ENCODE measurements at places on chromosomes 11 and 22.

GRCh38 chr11:20238712-20239111 lies 78.4 kb upstream of the DBX1 start:
- DNase-seq = no peak

- no peak for DNase-seq
Measured at GRCh38 chr22:28562324-28562723, 117.3 kb downstream of the TTC28 start.

GRCh38 chr22:49966774-49967705 lies 6.5 kb downstream of the PIM3 start:
- DNase-seq = no peak

- DNase-seq = no peak
Measured at GRCh38 chr11:22276535-22276934, 61.6 kb upstream of the SLC17A6 start.

GRCh38 chr11:34044664-34045485 lies 6.7 kb upstream of the CAPRIN1 start:
- no peak for DNase-seq

GRCh38 chr11:70580036-70580805 lies 181.9 kb downstream of the CTTN start:
- no peak for DNase-seq

DNA sequence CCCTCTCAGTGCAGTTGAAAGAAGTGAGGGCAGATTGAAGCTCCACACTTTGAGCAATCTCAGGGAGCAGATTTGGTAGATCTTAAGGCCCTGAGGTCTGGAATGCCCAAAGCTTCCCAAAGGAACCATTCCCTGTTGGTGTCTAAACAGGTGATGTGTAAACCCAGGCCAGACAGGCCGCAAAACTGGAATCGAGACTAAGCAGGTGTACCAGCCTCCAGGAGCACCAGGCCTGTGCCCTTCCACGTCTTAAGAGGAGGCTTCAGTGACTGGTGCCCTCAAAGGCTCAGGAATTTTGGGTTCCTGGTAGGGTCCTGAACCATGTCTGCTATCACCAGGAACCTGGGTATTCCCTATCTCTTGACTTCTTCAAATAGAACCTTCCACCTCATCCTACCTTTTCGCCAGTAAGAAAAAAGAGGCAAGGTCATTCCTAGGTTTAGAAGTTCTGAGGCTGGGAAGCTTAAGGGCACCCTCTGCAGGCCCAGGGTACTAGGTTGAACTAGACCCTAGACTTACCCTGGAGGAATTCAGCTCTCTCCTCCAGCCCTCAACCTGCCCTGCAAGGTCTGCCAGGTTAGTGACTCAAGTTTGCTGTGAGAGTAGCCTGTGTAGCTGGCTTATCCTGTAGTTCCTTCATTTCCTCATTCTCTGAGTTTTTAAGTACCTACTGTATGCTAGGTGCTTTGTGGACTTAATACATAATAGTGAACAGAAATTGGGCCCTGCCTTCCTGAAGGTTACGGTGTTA lies 100.0 kb upstream of the NNMT start:
- DNase-seq = no peak

DNA sequence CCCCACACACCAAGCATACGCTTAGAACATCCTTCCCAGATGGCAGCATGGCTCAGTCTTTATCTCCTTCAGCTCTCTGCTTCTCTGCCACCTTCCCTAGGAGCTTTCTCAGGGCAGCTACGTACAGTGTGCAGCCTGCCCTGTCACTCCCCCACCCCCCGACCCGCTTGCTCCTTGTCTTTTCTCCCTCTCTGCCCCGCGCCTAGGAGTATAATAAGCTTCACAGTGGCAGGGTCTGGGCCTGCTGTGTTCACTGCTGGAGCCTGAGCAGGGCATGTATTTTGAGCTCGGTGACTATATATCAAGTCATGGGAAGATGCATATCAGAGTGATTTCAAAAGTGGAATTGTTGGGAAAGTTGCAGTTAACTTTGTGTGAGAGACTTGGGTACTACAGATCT lies 55.8 kb upstream of the ADSL start:
- DNase-seq = no peak

DNA sequence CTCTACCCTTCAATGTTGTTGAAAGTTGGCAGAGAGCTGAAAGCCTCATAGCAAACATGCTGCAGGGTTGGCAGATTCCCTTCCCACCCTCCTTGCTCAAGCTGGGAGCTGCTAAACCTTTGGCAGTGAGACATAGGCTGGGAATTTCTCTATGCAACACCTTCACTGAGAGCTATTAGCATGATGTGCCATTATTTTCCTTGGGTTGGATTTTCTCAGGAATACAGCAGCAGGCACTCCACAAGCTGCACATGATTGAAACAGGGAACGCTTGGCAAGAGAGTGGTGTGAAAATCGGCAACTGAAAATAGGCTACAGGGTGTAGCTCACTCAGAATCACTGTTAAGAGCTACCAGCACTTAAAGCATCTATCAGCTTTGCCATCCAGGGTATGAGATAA lies 9.6 kb upstream of the ALKBH3 start:
- DNase-seq = no peak

DNA sequence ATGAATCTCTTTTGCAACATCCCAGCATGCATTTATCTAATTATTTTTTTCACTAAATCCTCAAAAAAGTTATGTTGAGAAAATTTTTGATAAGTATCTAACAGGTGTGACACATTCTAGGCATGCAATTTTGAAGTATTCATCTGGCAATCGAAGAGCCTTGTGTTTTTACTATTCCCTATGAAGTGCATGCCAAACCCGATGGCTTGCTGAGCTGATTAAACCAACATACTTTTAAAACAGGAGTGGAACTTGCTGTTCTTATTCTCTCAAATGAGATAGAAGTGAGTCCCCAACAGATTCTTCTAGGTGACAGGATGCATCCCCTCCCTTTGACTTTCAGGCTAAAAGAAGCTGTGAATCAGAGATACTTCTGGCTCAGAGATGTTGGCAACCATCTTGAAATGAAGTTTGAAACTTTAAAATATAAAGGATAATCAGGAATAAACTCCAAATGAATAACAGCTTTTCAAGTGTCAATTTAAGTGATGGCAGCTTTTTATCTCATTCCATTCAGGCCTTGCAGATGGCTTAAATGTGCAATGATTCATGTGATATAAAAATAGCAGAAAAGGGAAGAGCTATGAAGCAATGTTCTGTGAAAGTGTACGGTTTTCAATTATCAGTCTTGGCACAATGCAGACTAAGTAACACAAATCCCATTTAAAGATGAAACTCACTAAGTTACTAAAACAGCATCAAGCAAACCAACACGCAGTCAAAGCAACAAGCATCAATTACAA lies 67.7 kb downstream of the APOL5 start:
- no peak for DNase-seq

- DNase-seq = no peak
Measured at GRCh38 chr22:45424241-45424731, 10.8 kb downstream of the RIBC2 start.

DNA sequence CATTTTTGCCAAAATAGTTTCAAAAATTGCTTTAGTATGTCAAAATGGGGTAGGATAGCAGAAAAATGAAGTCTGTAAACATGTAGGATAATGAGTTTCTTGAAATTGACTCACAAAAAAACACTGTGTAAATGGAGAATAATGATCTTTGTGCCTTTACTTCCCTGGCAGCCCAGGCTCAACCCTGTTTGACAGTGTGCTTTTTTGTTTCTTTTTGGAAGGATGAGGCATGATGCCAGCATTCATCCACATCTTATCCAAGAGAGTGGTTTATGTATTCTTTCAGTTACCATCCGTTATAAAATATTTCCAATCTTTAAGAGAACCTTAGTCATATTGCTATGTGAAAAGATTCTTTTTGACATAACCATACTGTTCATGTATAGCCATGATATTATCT lies 70.6 kb downstream of the ARHGAP42 start:
- DNase-seq = no peak

DNA sequence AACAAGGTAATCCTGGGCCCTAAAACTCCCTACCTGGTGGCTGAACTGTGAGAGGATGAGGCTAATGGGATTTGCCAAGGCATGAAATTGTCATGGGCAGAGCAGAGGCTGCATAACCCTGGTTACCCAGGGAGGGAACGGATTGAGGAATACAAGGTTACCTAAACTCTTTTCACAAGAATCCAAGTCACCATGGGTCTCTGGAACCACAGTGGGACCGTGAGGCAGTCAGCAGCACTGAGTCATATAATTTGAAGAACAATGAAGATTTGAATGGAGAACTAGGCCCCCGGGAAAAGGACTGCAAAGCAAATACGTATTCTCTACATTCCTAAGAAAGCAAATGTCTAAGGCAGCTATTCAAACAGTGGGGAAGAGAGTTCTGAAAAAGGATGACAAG lies 19.8 kb downstream of the CAT start:
- DNase-seq = no peak

DNA sequence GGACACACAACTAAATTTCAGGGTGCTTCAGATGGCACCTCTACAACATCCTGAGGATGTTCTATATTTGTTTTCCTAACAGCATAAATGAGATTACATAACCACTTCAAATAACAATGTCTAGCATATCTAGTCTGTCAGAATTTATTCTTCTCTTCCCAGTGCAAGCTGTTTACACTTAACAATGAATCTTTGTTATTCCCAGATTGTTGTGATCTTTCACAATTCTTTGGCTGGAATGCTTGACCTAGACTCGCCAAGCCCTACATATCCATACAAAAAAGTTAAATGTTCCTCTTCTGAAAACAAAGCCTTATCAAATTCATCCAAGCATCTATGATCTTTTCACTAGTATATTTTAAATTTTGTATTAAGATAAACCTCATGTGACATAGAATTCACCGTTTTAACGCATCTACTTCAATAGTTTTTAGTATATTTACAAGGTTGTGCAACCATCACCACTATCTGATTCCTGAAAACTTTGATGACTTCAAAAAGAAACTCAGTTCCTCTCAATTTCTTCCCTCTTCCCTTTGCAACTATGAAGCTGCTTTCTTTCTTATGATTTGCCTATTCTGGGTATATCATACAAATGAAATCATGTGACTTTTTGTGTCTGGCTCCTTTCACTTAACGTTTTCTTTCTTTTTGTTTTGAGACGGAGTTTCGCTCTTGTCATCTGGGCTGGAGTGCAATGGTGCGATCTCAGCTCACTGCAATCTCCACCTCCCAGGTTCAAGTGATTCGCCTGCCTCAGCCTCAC lies 61.7 kb upstream of the CHRNA10 start:
- DNase-seq = no peak

- DNase-seq = no peak
Measured at GRCh38 chr22:47064016-47064415, 301.6 kb downstream of the TBC1D22A start.

DNA sequence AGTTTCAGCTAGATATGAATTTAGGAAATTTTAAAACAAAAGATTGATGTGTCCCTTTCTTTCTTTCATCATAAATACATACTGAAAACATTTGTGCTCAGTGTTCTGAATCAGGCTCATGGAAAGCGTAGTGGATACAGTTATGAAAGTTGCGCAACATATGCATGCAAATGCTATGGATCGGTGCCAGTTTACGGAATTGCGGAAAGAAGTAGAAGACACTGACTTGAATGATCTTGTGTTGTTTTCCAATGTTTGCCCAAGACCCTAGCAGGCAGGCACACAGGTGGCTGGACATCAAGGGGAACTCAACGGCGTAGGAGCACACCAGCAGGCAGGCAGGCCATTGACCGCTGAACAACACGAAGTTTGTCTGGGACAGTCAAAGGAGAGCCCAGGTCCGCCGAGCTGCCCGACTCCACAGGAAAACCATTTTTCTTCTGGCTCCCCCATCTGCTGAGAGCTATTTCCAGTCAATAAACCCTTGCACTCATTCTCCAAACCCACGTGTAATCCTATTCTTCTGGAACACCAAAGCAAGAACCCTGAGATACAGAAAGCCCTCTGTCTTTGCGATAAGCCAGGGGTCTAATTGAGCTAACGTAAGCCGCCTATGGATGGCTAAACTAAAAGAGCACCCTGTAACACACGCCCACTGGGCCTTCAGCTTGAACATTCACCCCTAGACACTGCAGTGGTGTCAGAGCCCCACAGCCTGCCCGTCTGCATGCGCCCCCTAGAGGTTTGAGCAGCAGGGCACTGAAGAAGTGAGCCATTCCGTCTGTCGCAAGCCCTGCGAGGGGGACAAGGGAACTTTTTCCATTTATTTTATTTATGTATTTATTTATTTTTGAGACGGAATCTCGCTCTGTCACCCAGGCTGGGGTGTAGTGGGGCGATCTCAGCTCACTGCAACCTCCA lies 7.4 kb upstream of the BIRC3 start:
- DNase-seq = no peak

DNA sequence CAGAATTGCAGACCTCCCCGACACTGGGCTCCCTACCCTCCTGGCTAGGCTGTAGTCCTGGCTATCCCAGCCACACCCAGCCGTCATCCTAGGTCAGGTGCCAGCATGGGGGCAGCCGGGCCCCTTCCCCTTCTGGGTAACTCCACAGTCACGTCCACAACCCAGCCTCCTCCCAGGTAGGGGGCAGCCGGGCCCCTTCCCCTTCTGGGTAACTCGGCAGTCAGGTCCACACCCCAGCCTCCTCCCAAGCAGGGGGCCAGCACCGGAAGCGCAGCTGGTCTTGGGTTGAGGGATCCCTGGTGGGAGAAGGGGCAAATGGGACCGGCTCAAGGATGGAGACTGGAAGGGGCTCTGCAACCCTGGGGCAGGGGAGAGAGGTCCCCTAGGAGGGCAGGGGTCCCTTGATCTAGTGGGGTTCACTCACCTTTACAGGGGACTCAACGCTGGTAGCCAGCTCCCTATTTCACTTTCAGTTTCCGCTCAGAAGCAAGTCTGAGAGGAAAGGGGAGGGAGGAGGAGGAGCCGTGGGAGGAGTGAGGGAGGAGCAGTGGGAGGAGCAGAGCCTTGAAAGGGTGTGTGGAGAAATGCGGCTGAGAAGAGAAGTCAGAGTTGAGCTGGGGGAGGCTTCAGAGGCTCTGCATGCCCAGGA lies at the start of gene TRIM21:
TRIM21 (minus strand) TSS at position 494 of the 649 bp plus-strand sequence. CDS start 3,293 bp downstream, outside the sequence.
- peak; percentile 76 for DNase-seq

GRCh38 chr11:103109818-103110388 lies 677 bp downstream of the DYNC2H1 start:
- no peak for DNase-seq

GRCh38 chr11:81377418-81377817 lies 1356.2 kb downstream of the FAM181B start:
- DNase-seq = no peak

DNA sequence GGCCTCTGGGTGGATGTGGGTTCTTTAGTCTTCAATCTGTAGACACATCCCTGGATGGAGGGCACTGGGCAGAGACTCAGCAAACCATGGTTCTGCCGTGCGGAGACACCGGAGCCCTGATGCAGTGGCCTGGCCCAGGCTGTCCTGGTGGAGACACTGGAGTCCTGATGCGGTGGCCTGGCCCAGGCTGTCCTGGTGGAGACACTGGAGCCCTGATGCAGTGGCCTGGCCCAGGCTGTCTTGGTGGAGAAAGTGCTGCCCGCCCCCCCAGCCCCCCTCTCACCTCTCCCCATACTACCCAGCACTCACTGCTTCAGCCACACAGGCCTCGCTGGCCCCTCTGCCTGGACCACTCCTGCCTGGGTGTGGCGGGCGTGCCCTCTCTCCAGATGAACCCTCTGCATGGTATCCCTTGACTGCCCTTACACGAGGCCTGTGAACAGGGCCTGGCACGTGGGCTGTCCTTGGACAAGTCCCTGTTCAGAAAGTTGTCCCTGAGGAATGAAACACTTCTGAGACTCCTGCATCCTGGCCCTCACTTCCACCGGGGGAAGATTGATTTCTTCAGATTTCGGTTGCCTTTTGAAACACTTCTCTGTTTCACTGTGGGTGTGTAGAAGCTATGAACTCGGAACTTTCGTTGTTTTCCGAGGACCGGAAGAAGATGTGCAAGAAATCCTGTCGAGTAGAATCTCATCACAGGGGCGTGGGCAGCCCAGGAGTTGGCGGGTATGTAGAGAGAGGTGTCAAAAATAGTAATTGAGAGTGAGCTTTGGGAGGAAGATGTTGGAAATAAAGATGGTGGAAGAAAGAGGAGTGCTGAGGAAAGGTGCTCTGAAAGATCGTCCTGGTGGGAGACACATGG lies 26.2 kb downstream of the IGHMBP2 start:
- DNase-seq = no peak
